ENCODE measurements at places on chromosomes 1 and 21. TPM values are rescaled to one million over a fixed set of nuclear protein-coding genes. Genes with fewer than 3 reads are reported as not detected.
A peak's percentile ranks its signal among the peaks of the same experiment; 100 is the strongest.

- DNase-seq: no peak
These were observed 99.9 kb upstream of the SGIP1 start for GRCh38 chr1:66434096-66434495.

- DNase-seq: no peak
These were observed 54.5 kb downstream of the PTPRC start for GRCh38 chr1:198693321-198693720.

DNA sequence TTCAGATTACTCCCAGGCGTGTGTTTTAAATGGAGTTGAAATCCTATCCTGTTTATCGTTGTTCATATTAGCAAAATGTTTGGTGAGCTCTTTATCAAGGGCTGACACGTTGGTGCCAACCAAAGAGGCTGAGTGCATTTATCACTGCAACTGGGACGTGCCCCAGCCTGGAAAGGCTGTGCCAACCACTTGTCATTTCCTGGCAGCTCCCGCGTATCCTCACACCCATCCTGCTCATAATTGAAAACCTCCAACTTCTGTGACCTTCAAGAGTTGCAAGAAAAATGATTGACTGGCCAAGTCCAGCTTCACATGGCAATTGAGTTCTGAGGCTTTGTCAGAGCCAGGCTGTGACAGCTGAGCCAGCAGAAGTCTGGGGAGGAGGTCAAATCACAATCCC, 43.7 kb upstream of the KCNA3 start:
- peak; percentile 64 for DNase-seq

DNA sequence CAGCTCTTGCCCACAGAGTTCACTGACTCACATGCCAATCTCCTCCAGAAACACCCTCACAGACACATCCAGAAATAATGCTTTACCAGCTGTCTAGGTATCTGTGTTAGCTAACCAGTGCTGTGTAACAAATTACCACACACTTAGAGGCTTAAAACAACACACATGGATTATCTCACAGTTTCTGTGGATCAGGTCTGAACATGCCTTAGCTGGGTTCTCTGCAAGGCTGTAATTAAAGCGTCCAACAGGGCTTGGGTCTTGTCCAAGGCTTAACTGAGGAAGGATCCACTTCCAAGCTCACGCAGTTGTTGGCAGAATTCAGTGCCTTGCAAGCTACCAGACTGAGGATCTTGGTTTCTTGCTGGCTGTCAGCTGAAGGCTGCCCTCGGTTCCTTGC, 92.5 kb upstream of the RGS4 start:
- DNase-seq: no peak

DNA sequence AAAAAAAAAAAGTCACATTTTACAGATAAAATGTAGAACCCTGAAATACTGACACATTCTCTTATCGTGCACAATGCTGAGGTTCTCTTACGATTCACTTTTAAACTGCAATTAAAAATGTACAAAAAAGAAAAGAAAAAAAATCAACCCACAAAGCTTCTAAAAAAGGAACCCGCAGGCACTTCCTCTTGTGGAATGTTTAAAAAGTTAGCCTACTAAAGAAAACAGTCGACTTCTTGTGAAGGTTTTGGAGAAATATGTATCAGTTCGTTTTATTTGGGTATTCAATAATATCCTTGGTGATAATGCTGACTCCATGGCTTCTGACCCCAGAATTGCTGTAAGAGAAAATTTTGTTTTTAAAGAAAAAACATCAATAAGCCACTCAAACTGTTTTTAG, 10.2 kb downstream of the HNRNPU start:
- DNase-seq: no peak

DNA sequence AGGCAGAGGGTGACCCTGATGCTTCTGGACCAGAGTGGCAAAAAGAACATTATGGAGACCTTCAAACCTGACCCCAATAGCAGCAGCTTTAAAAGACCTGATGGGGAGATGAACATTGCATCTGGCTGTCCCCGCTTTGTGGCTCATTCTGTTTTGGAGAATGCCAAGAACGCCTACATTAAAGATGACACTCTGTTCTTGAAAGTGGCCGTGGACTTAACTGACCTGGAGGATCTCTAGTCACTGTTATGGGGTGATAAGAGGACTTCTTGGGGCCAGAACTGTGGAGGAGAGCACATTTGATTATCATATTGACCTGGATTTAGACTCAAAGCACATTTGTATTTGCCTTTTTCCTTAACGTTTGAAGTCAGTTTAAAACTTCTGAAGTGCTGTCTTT, 45.8 kb downstream of the TRAF5 start:
- DNase-seq: no peak

DNA sequence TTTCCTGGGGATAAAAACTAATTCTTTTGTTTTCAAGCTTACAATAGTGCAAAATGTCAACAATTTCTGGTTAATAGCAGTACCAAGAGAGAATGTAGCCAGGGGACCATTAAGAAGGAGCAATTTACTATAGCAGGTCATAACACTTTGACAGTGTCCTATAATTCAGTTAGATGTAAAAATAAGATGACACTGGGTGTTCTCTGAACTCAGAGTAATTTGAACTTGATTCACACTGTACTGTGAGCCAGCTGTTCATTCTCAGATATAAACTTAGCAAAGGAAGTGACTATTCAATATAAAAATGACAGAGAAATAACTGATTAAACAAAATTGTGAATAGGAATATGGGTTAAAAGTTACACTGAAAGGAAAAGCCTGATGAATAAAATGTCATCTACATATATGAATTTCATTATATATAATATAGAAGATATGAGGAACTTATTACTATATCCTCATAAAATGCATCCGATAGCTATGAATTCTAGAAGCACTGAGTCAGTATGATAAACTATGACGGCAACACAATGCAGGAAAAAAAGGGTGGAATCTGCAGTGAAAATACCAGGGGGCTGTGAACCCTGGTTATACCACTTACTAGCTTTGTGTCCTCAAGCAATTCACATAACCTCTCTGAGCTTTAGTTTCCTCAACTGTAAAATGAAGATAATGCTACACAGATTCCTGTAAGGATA, 135.9 kb downstream of the ACBD6 start:
- DNase-seq: no peak

- peak; percentile 30 for DNase-seq
These were observed 94.6 kb downstream of the TGFB2 start for GRCh38 chr1:218439541-218440295.

- no peak for DNase-seq
These were observed 19.1 kb downstream of the DDAH1 start for GRCh38 chr1:85445906-85446305.

- no peak for DNase-seq
These were observed 1.6 kb upstream of the S100A6 start for GRCh38 chr1:153537376-153537730.

DNA sequence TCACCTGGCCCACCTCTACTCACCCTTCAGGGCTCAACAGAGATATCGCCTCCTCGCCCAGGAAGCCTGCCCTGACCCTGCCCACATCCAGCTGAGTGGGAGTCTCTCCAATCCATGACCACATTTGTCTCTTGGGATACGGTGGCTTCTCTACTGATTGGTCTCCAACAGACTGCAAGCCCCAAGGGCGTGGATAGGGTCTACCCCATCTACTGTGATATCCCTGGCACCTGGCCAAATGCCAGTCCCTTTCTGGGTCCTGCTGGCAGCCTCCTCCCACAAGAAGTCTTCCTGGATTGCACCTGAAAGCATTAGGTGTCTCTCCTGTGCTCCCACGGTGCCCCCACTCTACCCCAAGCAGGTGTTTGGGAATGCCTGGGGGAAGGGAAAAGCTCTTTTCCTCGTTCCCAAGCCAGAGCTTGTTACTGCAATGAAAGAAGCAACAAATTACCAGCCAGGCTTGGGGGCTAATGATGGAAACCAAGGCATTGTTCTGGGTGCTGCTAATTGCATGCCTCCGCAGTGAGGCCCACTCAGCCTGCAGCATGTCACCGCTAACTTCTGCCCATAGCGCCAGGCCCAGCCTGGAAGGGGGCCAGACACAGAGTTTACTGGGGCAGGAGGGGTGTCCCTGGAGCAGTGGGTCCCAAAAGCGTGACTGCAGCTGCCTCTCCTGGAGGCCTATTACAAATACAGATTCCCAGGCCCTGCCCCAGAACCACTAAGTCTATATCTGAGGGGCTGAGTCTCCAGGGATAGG, 90.7 kb upstream of the IFFO2 start:
- no peak for DNase-seq

Gene CAMSAP2
- 40.9 TPM for total RNA-seq

Gene CAMK1G
- total RNA-seq: not detected

Gene CACNA1E
- total RNA-seq: 0.55 TPM

Gene MANEAL
- total RNA-seq: 1.6 TPM

Gene AADACL3
- total RNA-seq: 0.18 TPM

All from left cardiac atrium (tissue), 4 donors.